ENCODE measurements at places on chromosomes 13 and 19.

- no peak for DNase-seq
These were observed 91.2 kb downstream of the DOCK9 start for GRCh38 chr13:98886587-98887230.

DNA sequence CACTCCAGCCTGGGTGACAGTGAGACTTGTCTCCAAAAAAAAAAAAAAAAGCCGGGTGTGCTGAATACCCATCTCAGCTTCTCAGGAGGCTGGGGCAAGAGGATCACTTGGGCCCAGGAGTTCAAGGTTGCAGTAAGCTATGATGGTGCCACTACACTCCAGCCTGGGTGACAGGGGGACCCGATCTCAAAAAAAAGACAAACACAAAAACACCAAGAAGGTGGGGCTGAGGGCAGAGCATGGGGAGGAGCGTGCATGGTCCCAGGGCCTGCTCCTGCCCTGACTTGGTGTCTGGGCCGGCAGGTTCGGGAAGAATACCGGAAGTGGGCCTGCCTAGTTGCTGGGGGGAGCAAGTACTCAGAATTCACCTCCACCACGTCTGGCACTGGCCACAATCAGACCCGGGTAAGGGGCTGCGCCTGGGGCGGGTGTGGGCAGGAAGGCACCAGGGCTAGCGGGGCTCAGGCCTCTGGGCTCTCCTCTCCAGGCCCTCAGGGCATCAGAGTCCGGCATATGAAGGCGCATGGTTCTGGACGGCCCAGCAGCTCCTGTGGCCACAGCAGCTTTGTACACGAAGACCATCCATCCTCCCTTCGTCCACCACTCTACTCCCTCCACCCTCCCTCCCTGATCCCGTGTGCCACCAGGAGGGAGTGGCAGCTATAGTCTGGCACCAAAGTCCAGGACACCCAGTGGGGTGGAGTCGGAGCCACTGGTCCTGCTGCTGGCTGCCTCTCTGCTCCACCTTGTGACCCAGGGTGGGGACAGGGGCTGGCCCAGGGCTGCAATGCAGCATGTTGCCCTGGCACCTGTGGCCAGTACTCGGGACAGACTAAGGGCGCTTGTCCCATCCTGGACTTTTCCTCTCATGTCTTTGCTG is 11.3 kb downstream of the DDX39A start:
- DNase-seq: no peak

DNA sequence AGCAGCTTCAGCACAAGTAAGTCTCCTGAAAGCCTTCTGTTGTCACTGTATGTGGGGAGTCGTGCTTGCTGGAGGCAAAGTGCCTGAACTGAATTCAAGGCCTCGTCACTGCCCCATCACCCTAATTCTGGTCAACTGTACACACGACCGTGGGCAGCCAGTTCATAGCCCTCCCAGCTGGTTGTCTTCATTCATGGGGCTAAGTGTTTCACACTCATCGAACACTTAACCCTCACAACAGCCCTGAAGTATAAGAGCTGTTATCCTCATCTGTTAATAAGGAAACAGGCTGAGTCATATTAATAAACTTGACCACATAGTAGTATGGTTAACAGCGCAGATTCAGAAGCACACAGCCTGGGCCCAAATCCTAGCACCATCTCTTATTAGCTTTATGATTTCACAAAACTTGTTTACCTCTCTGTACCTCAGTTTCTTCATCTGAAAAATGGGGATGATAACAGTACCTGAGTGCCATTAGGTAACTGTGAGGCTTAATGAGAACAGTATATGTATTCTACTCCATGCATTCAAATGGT is 66.7 kb downstream of the CDADC1 start:
- no peak for DNase-seq

GRCh38 chr19:47243364-47243775 is 12.4 kb upstream of the BBC3 start:
- no peak for DNase-seq

GRCh38 chr13:45105895-45106294 is 14.4 kb upstream of the GTF2F2 start:
- no peak for DNase-seq

GRCh38 chr19:34145741-34146202 is 26.5 kb upstream of the LSM14A start:
- peak; percentile 59 for DNase-seq

DNA sequence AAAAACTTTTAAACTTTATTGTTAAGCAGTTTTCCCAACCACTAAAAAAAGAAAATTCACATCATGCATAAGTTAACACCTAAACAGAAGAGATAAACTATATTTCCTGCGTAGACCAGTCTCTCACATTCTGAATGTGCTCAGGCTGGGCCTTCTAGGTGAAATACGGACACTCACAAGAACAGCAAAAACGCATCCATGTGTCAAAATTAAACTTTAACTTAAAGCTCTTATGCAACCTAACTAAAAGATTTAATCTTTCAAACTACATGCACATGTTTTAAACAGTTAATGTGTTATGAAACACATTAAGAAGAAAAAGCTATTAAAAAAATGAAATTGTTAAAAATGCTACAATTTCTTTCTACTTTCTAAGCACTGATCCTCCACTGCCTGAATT is 2.6 kb downstream of the SAFB2 start:
- no peak for DNase-seq

GRCh38 chr13:43223216-43223615 is 199.8 kb downstream of the DNAJC15 start:
- DNase-seq: no peak

DNA sequence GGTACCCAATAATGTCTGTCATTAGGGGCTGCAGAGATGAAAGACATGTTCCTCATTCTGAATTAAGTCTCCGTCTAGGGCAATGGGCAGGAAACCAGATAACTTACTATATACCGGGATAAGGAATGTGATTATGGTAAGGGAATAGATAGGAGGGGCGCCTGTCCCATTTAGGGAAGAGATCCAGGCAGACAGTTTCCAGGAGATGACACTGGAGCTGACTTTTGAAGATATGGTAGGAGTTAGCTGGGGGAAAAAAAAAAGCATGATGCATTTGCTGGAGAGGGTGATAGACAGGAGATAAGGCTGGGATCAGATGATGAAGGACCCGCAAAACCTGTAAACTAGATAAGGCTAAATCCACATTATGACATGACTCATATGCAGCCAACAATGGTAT is 340.7 kb downstream of the DCT start:
- no peak for DNase-seq

DNA sequence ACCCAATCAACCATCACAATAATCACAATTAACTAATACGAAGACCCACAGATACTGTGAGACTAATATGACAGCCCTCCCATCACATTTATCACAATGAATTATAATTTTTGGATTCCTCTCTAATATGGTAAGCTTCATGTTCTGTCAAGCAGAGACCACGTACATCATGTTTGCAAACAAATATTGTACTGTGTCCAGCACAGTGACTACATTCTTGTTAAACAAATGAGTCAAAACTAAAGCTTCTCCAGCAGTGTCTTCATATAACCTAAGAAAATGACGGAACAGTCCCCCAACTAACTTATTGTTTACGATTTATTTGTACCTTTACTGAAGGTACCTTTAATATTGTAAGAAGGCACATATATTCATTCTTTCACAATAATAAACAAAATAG is 292.6 kb downstream of the ENOX1 start:
- no peak for DNase-seq

GRCh38 chr13:111474136-111475002 is 153.9 kb downstream of the TEX29 start:
- DNase-seq: no peak

- no peak for DNase-seq
These were observed 12.7 kb downstream of the KLHL26 start for GRCh38 chr19:18649371-18650020.

DNA sequence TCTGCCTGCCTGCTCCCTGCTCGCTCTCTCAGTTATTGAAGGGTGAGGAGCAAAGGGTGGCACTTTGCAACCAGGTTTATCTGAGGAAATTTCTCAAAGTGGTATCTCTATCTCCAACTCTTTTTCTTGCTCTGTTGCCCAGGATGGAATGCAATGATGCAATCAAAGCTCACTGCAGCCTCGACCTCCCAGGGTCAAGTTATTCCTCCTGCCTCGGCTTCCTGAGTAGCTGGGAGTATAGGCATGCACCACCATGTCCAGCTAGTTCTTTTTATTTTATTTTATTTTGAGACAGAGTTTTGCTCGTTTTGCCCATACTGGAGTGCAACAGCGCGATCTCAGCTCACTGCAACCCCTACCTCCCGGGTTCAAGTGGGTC is 4.9 kb downstream of the ACTMAP start:
- DNase-seq: no peak

All from MM.1S (cell line).